ENCODE measurements at places on chromosomes 13 and 19.

DNA sequence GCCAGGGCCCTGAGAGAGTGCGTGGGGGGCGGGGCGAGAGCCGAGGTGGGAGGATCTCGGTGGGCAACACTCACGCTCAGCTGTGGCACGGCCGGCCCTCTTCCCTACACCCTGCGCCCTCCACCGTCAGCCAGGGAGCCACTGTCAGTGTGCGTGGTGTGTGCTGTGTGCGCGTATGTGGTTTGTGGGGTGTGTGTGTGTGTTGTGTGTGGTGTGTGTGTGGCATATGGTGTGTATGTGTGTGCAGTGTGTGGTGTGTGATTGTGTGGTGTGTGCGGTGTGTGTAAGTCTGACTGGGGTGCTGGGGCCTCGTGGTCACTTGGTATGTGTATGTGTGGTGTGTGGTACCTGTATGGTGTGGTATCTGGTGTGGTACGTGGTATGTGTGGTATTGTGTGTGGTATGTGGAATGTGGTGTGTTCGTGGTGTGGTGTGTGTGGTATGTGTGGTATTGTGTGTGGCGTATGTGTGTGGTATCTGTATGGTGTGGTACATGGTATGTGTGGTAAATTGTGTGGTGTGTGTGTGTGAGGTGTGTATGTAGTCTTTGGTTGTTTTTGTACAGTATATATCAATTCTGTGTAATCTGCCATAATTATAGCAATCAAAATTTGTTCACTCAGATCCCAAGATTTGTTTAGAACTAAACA is 5.1 kb downstream of the GRK1 start:
- no peak for DNase-seq

DNA sequence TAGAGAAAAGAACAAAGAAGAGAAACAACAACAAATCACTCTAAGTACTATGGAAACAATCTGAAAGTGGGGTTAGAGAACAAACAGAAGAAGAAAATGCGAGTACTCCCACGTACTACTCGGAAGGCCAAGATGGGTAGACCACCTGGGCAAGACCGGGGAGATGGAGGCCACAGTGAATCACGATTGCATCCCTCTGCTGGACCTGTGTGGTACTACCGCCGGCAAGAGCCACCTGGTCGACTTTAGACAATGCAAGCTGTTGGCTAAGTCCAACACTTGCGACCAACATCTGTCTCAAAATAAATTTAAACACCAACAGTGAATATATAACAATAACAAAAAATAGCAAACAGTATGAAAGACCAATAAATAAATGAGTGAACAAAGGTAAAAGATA is 45.5 kb upstream of the ZNF91 start:
- no peak for DNase-seq

GRCh38 chr13:109255141-109255856 is 531.1 kb downstream of the IRS2 start:
- no peak for DNase-seq

DNA sequence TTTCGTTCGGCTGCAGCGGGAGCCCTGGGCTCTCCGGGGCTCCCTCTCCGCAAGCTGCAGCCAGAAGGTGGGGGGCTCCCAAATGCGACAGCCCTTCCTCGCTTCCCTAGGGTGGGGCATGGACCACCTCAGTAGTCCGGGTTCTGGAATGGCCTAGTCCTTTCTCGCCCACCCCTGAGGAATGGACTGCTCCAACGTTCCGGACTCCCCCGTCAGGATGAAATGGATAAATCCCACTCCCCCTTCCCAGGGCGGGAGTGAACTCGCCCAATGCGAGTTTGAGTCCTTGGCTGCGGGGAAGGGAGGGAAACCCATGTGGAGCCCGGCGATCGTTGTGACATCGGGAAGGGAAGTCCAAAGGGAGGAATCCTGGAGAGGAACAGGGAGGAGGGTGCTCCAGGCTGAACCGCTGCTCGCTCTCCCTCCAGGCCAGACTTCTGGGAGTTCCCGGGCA is 5.5 kb downstream of the HRC start:
- DNase-seq = peak; percentile 91

GRCh38 chr13:47081246-47081645 is 184.4 kb upstream of the HTR2A start:
- DNase-seq = no peak

All from right hindlimb (tissue), 1 donor.